ENCODE measurements at places on chromosomes 16 and 17. TPM values are rescaled to one million over a fixed set of nuclear protein-coding genes. Genes with fewer than 3 reads are reported as not detected.

Gene SLC39A11
- 16.6 TPM for total RNA-seq

Gene EVPLL
- total RNA-seq: not detected

Gene AOC2
- 0.23 TPM for total RNA-seq

Gene KRTAP4-5
- total RNA-seq: not detected

Gene NHLRC4
- total RNA-seq: 1.4 TPM

Gene TOM1L1
- 22.2 TPM for total RNA-seq

Gene ZP2
- total RNA-seq: not detected

Data from smooth muscle cell of the coronary artery (primary cell).